ENCODE measurements at places on chromosomes 2 and 18. TPM values are rescaled to one million over a fixed set of nuclear protein-coding genes. Genes with fewer than 3 reads are reported as not detected.

GRCh38 chr18:58429442-58429841, 199.4 kb downstream of the ALPK2 start:
- DNase-seq, result no peak

- no peak for DNase-seq
These were observed 692 bp upstream of the POMC start for GRCh38 chr2:25169073-25169470.

GRCh38 chr2:175180701-175181103, 808 bp downstream of the ATP5MC3 start:
- no peak for DNase-seq

DNA sequence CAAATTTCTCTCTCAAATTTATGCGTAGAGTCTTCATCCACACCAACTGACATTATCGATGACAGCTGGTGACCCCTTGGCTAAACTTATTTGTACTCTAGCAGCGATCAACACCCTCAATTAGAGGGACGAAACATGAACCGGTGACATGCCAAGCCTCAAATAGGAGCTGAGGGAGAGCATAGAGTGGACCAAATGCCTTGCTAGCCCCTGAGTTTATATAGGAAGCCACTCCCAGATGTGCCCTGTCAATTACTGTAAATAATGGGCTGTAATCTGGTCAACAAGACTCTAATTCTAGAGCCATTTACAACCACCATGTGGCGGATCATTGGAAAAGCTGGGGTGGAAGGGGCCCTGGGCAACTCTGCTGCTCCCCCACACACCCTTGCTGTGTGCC, 47.6 kb upstream of the FHL2 start:
- DNase-seq, result no peak

- no peak for DNase-seq
These were observed 319.5 kb upstream of the HNMT start for GRCh38 chr2:137644731-137645130.

GRCh38 chr2:45710468-45710867, 59.0 kb downstream of the PRKCE start:
- DNase-seq, result no peak

GRCh38 chr2:97844311-97844859, 131.0 kb downstream of the ZAP70 start:
- DNase-seq, result no peak

The NTSR2 gene
- total RNA-seq, result not detected

The SERPINB3 gene
- 0.12 TPM for total RNA-seq
